GDM1 (cell line): ENCODE measurements at places on chromosomes 5 and 9.

DNA sequence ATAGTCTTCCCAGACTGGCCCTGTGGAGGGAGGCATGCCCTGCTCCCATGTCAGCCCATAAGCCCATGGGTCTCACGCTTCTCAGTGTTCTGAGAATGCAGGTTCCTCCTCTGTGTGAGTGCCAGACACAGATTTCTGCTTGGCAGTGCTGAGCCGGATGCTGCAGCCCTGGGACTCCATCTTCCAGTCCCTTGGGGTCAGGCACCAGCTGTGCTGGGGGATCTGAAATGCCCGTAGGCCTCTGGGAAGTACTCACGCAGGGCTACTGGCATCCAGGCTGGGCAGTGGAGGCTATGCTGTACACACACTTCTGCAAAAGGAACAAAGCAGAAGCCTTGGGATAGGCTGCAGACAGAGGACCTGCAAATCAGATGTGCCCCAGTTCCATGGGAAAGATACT, 1944.6 kb downstream of the EFNA5 start:
- DNase-seq = no peak

GRCh38 chr5:8478326-8478725, 609.4 kb downstream of the MTRR start:
- no peak for DNase-seq

- DNase-seq = no peak
Observed at GRCh38 chr5:10701567-10702039, 59.4 kb downstream of the DAP start.

DNA sequence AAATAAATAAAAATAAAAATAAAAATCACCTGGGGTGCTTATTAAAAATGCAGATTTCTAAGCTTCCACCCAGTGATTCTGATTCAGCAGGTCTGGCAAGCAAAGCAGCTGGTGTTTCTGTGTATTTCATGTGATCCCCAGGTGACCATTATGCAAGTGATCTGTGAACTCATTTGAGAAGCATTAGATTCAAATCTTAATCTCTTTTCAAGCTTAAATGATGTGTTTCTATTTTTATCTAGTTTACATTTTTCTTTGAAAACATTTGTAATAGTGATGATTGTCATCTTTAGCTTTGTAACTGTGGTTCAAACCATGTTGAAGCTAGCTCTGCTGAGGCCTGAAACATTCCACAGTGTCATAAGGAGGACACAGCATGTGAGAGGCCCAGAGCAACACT, 804.8 kb upstream of the ZNF608 start:
- DNase-seq = no peak

- DNase-seq = no peak
Observed at GRCh38 chr5:39709032-39709431, 284.3 kb upstream of the DAB2 start.
